Suppressor macrophage treated with lipopolysaccharide for 1 hour (primary cell): ENCODE measurements at places on chromosomes 11 and 22.
A peak's percentile ranks its signal among the peaks of the same experiment; 100 is the strongest.

DNA sequence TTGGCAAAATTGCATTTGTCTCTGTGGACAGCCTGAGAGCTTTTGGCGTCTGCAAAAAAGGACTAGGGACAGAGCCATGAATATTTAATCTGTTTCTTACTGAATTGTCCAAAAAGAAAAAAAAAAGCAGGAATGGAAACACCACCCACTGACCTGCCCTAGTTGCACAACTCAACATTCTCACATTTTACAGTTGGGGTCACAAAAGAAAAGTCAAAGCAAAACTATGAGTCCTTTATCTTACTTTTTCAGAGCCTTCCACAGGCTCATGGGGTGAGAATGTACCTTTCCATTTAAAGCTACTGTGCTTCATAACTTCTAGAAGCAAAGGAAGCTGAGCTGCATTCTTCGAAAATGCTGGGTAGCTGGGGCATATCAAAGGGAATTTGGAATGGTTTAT, 225.7 kb downstream of the FAM76B start:
- no peak for DNase-seq

- no peak for DNase-seq
Observed at GRCh38 chr11:83648610-83649527, 362.7 kb upstream of the CCDC90B start.

DNA sequence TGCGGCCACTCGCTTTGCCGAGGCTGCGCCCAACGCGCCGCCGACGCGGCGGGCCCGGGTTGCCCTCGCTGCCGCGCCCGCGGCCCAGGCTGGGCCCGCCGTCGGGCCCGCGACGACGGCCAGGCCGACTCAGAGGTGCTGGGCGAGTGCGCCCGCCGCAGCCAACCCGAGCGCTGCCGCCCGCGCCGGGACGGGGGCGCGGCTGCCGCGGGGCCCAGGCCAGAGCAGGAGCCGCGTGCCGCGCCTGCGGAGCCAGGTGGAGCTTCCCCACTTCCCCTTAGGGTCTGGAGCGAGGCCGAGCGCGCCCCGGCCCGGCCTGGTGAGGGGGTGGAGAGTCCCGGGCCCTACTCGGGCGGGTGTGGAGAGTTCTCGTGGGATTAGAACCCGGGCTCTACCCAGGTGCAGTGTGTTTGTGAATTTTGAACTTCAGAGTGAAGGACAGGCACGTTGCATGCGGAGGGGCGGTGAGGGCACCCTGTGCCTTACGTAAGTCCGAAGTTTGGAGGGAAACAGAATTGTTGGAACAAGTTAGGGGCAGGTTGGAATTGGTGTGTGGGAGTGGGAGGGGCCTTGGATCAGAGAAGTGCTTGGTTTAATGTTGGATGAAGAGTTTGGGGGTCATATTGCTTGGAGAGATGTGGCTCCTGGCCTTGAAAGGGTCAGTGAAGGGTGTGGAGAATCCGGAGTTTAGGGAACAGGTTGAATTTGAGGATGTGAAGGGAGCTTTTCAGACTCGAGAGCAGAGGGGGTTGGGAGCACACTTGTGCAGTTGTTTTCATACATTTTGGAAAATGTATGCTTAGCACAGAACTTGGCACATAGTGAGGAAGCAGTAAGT, 697 bp downstream of the RNF169 start:
- peak; percentile 86 for DNase-seq

DNA sequence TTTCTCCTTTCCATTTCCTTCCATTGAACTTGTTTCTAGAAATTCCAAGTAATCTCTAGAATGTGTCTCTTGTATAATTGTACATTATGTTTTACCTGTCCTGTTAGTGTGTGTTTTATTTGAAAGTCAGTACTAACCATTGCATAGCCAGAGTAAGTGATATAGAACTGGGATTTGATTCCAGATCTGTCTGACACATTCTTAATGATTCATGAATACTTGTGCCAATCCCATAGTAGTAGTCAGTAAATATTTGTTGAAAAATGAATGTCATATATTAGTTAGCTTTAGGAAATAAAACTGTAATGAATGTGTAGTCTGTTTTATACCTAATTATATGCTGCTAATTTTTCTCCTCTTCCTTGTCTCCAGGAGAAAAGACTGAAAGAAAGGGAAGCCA, 186.9 kb downstream of the DDX10 start:
- DNase-seq, result no peak

- peak; percentile 59 for DNase-seq
Observed at GRCh38 chr11:11931461-11932055, 76.9 kb downstream of the DKK3 start.

DNA sequence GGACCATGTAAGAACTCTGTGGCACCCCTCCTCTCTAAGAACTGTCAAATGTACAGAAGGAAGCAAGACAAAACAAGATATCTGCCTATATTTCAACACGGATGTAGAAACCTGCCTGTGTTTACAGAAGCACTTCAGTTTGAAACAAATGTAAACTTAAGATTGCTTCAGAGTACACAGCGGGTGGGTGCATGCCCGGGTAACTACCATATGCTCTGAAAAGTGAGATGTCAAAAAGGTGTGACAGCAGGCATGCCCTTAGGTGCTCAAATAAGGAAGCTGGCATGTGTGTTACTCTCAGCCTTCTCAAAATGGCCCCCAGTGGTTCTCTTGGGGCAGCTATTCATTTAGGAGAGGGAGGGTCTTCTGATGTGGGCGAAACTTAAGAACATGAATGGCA, 5.2 kb downstream of the ACP2 start:
- no peak for DNase-seq

GRCh38 chr11:26865703-26866102, 128.2 kb upstream of the FIBIN start:
- no peak for DNase-seq

DNA sequence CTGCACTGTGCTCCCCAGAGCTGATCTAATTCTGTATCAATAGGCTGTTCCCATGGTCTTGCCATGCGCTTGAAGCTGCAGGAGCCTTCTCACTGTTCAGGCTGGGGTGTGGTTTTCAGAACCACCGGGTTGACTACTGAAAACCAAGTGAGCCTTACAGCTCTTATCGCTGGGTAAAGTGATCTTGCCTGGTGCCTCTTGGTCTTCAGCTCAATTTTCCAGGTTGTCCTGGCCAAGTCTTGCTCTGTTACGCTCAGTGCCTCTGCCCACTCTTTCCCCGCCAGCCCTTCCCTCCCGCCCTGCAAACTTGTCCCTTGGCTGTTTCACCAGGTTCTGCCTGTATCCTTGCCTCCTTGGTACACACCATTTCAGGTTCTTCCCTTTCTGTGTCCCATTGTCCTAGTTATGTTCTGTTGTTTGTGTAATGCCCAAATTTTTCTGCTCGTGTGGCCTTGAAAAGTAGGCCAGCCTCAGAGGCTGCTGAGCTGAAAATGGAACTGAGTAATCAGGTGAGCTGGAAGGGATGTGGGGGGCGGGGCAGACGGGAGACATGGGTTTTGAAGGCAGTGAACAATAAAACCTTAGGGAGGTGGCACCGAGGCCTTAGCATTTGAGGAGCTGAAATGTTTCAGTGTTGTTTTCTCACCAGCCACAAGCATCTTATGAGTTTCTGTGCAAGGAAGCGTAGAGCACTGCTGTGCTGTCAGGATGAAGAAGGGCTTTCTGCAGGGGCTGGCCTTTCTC, 11.2 kb downstream of the PEX26 start:
- no peak for DNase-seq

DNA sequence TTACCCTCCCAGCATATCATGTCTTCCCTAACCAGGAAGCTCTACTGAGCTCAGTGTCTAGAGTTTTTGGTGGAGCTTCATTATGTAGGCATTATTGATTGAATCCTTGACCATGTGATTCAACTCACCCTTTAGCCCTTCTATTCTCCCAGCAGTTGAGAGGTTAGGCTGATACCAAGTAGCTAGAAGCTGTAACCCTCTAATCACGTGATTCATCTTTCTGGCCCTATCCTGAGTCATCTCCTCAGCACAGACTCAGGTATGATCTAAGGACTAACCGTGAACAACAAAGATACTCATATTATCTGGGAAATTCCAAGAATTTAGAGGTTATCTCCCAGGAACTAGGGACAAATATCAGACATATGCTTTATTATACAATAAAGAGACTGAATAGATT, 625.5 kb downstream of the JRKL start:
- DNase-seq, result no peak

DNA sequence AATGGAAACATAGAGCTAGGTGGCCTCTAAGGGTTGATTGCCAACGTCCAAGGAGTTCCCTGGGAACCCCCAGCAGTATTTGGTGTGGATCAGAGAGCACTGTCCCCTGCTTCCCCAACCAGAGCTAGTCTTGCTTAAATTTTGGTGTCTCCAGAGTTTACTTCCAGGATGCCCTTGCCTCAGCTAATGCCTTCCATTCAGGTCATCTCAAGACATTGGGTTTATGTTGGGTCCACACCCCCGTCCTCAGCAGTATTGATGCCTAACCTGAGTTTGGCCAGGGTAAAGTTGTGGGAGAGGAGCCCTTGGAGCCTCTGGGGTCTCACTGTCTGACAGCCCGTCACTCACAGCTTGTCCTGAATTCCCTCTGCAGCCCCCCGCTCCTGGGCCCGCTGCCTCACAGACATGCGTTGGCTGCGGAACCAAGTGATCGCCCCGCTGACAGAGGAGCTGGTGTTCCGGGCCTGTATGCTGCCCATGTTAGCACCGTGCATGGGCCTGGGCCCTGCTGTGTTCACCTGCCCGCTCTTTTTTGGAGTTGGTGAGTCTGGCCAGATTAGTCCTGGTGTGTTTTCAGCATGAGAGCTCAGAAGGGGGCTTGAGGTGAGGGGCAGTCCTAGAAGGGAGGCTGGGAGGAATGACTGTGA, 1.4 kb downstream of the RCE1 start:
- no peak for DNase-seq

DNA sequence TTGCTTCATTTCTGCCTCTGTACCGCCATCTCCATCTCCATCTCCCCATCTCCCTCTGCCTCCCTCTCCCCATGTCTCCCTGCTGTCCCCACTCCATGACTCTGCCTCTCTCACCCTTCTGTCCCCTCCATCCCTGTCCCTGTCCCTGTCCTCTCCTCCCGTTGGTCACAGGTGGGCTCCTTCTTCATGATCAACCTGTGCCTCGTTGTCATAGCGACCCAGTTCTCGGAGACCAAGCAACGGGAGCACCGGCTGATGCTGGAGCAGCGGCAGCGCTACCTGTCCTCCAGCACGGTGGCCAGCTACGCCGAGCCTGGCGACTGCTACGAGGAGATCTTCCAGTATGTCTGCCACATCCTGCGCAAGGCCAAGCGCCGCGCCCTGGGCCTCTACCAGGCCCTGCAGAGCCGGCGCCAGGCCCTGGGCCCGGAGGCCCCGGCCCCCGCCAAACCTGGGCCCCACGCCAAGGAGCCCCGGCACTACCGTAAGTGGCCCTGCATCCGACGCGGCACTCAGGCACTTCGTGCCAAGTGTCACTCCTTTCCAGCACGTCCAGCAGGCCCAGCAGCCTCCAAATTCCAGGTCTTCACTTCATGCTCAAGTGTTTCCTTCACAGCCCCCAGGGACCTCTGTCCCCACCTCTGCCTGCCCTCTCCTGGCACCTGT, 76.0 kb downstream of the CACNA1I start:
- DNase-seq, result no peak
